Right atrium auricular region (tissue), 2 donors: ENCODE measurements at places on chromosomes 2 and 18. TPM values are rescaled to one million over a fixed set of nuclear protein-coding genes. Genes with fewer than 3 reads are reported as not detected.

POTEJ gene
- total RNA-seq, result 2.6 TPM

ALKAL2 gene
- 1.1 TPM for total RNA-seq

AFF3 gene
- total RNA-seq, result 16.2 TPM

C2orf72 gene
- not detected for total RNA-seq

VAMP5 gene
- total RNA-seq, result 37.2 TPM

ABCG5 gene
- not detected for total RNA-seq

EMILIN1 gene
- 36.7 TPM for total RNA-seq

GKN2 gene
- total RNA-seq, result not detected
